ENCODE measurements at places on chromosomes 1 and 21.
A peak's percentile ranks its signal among the peaks of the same experiment; 100 is the strongest.

DNA sequence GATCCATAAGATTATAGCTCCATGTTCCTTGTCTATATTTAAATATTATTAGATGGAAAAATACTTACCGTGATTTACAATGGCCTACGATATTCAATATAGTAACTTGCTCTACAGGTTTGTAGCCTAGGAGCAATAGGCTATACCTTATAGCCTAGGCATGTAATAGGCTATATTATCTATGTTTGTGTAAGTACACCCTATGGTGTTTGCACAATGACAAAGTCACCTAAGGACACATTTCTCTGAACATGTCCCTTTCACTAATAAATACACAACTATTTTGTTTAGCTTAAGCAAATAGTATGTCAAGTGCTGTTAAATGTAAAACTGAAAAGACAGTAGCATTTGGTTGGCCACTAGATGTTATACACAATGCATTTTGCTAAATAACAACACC, 248.9 kb upstream of the ADGRL4 start:
- no peak for DNase-seq
- H3K27ac ChIP-seq: no peak overlapping the region
- H3K27me3 ChIP-seq: no peaks in the 10 kb centered on the region
- H3K36me3 ChIP-seq: no peaks in the 10 kb centered on the region
- no peak overlapping the region for H3K4me3 ChIP-seq

DNA sequence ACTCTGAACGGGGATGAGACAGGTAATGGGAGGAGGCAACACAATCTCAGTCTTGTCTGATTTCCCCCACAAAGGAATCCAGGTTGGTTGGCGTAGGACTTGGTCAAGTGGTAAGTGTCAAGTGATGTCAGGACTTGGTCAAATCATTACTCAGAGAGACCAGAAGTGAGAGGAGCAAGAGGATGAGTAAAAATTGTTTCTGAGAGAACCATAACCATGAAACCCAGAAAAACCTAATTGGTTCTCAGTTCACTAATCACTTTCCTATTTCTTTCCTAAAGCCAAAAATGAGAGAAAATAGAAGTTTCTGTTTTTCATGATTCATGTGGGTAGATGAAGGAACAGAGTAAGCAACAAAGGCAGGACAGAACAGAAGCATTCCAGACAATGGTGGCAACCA, 5.0 kb downstream of the PHC2 start:
- DNase-seq: no peak
- H3K27ac ChIP-seq: no peak overlapping the region
- H3K4me1 ChIP-seq: peaks cover 1% of the 10 kb centered on the region

DNA sequence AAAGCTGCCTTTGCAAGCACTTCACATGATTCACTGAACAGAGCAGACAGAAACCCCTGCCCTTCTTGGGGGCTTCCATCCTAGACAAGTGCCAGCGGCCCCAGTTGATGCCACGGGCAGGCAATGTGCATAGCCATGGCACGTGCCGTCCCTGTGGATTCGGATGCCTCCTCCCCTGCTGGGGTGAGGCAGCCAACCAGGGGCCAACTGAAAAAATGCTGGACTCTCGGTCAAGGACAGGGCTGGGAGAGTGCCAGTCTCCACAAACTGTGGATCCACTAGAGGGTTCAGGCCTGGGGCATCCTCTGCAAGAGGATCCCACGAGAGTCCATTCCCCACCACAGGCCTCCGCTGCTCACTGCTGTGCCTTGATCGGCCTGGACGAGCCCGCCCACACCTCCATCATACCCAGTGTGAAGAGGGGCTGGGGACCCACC, 3.8 kb downstream of the JMJD4 start:
- DNase-seq: no peak
- H3K27me3 ChIP-seq: peaks cover 2% of the 10 kb centered on the region
- H3K4me1 ChIP-seq: peaks cover 13% of the 10 kb centered on the region
- no peaks in the 10 kb centered on the region for H3K36me3 ChIP-seq
- H3K27ac ChIP-seq: no peak overlapping the region

GRCh38 chr21:45932922-45933502, 48.6 kb upstream of the COL6A1 start:
- no peaks in the 10 kb centered on the region for H3K4me1 ChIP-seq
- no peak overlapping the region for H3K4me3 ChIP-seq
- H3K27me3 ChIP-seq: no peaks in the 10 kb centered on the region
- H3K36me3 ChIP-seq: no peaks in the 10 kb centered on the region
- no peak for DNase-seq

DNA sequence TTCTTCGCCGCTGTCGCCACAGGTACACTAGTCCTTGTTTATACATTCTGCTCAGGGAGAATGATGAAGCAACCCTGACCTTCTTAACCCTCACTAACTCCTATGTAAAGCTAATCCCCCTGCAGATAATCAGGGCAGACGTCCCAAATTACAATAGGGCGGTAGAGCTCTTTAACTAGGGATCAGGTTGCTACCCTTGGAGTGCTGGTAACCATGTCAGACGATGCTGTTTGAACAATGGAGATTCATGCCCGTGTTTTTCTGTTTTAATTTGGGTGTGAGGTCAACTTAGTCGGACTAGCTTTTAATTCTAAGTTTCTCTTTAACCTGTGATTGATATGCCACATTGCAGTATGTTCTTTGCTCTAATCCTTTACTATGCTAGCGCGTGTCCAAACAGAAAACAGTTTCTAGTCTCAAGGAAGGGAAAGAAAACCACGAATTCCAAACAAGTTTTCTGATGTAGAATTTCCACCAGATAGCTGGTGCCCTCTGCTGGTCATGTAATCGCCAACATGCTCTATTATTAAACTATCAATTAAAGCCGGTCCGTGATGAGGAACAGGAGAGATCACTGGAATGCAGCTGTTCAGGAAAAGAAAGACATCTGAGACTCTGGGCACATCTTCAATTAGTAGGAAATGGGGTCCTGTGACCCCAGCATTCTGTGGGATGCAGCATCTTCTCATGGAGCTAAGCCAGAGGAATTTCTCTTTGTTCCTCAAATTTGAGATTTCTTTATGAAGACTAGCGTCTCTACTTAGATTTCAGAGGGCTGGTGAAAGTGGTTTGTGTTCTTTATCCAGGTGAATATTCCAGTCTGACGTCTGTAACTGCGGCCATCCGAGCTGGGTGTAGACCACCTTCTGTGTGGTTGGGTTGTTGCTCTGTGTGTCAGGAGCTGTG, 18.3 kb upstream of the VAMP3 start:
- H3K36me3 ChIP-seq: no peaks in the 10 kb centered on the region
- no peak overlapping the region for H3K27ac ChIP-seq
- peaks cover 13% of the 10 kb centered on the region for H3K4me1 ChIP-seq
- DNase-seq: no peak
- H3K4me3 ChIP-seq: peak overlapping the region; percentile 18
- H3K27me3 ChIP-seq: peaks cover 27% of the 10 kb centered on the region

- no peak overlapping the region for H3K4me3 ChIP-seq
- DNase-seq: no peak
- H3K27me3 ChIP-seq: no peaks in the 10 kb centered on the region
- no peak overlapping the region for H3K27ac ChIP-seq
- no peaks in the 10 kb centered on the region for H3K4me1 ChIP-seq
These were observed 548.4 kb downstream of the PLPP3 start for GRCh38 chr1:56031001-56031400.

DNA sequence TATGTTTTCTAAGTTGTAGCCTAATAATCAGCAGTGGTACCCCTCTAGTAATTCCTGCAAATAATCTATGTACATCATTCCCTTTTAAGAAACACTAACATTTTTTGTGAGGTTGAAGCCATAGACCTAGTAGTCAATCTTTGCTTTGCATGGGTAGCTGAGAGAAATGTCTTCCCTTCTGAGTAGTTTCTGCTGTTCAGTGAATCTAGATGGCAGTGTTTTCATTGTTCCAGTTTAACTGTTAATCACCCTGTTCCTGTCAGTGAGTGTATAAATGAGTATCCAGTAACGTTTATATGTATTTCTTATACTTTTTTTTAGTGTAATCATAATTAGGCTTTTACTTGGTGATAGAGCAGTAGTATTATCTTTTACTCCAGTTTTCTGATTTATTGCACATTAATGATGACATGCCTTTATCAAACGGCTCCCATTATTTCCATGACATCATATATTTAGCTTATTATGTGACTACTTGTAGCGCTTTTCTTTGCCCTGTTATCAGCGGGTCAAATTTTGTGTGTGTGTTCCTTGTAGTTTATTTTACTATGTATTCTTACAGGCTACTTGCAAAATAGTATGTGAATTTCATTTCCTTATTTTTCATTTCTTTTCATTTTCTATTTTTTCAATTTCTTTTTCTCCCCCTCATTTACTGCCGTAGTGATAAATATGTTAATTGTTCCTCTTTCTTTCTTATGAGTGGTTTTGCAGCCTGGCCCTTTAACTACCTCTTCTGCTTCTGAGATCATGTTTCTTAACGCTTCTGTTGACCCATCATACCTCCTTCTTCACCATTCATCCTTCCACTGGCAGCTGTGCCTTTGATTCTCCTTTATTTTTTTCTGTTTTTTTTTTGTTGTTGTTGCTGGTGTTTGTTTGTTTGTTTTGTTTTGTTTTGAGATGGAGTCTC, 18.8 kb downstream of the CEP350 start:
- no peak for DNase-seq
- peaks cover 12% of the 10 kb centered on the region for H3K4me1 ChIP-seq
- no peaks in the 10 kb centered on the region for H3K27me3 ChIP-seq
- H3K4me3 ChIP-seq: no peak overlapping the region

GRCh38 chr1:200992382-200993048, 31.0 kb downstream of the KIF21B start:
- no peak for DNase-seq
- no peak overlapping the region for H3K27ac ChIP-seq
- peaks cover 3% of the 10 kb centered on the region for H3K4me1 ChIP-seq
- H3K36me3 ChIP-seq: peaks cover 38% of the 10 kb centered on the region
- H3K4me3 ChIP-seq: no peak overlapping the region

DNA sequence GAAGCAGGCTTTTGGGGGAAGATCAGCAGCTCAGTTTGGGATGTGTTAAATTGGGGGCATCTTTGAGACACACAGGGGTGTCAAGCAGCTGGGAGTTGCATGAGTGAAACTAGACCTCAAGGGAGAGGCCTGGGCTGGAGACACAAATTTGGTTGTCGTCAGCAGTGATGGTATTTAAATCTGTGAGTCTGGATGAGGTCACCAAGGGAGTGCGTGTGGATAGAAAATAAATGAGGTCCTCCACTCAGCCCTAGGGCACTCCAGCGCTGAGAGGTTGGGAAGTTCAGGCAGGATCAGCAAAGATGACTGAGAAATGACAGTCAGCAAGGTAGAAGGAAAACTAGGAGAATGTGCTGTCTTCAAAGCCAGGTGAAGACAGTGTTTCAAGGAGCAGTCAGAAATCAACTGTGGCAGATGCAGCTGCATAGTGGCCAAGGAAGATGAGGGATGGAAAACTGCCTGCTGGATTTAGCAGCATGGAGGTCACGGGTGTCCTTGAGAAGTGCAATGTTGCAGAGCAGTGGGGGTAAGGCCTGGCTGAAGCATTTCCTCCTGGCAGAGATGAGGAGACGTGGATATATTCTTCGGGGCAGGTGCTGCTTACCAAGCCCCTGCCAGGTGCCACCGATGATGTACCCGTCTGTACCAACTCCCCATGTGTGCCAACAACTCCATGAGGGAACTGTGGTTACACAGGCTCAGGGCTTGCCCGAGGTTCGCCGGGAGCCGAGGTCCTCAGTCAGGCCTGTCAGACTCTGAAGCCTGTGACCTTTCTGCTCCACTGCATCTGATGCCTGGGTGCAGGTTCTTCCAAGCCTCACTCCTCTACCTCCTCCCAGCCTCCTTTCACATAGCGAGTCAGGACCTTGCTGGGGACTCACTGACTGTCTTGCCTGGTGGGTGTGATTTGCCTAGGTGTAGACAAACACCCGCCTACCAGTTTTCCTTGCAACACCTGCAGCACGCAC, 11.3 kb downstream of the MAP7D1 start:
- H3K36me3 ChIP-seq: peaks cover 45% of the 10 kb centered on the region
- no peak for DNase-seq
- H3K27me3 ChIP-seq: no peaks in the 10 kb centered on the region
- peak overlapping the region; percentile 49 for H3K27ac ChIP-seq
- no peak overlapping the region for H3K4me3 ChIP-seq

- no peak overlapping the region for H3K27ac ChIP-seq
- H3K4me1 ChIP-seq: peaks cover 13% of the 10 kb centered on the region
- H3K4me3 ChIP-seq: no peak overlapping the region
- H3K27me3 ChIP-seq: peaks cover 11% of the 10 kb centered on the region
These were observed 6.0 kb downstream of the HEYL start for GRCh38 chr1:39633422-39633821.

GRCh38 chr1:65813956-65814355, 21.3 kb downstream of the PDE4B start:
- peaks cover 3% of the 10 kb centered on the region for H3K36me3 ChIP-seq
- H3K4me1 ChIP-seq: peaks cover 25% of the 10 kb centered on the region
- H3K4me3 ChIP-seq: no peak overlapping the region
- peaks cover 21% of the 10 kb centered on the region for H3K27me3 ChIP-seq
- DNase-seq: no peak

DNA sequence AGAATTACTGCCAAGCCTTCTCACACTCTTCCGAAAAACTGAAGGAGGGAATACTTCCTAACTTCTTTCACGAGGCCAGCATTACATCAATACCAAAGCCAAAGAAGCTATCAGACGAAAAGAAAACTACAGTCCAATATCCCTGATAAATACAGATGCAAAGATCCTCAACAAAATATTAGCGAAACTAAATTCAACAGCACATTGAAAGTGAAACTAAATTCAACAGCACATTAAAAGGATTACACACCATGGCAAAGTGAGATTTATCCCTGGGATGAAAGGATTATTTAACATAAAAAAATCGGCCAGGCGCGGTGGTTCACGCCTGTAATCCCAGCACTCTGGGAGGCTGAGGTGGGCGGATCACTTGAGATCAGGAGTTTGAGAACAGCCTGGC, 176.8 kb downstream of the FAF1 start:
- H3K27me3 ChIP-seq: no peaks in the 10 kb centered on the region
- H3K27ac ChIP-seq: no peak overlapping the region
- no peak for DNase-seq
- peaks cover 6% of the 10 kb centered on the region for H3K4me1 ChIP-seq
- H3K4me3 ChIP-seq: no peak overlapping the region

- peaks cover 12% of the 10 kb centered on the region for H3K36me3 ChIP-seq
- peaks cover 25% of the 10 kb centered on the region for H3K27me3 ChIP-seq
- DNase-seq: peak; percentile 93
These were observed at the start of gene WRAP73 for GRCh38 chr1:3649342-3650247. WRAP73 (minus strand) TSS chr1:3650103; CDS start chr1:3649999, 104 bp downstream.

DNA sequence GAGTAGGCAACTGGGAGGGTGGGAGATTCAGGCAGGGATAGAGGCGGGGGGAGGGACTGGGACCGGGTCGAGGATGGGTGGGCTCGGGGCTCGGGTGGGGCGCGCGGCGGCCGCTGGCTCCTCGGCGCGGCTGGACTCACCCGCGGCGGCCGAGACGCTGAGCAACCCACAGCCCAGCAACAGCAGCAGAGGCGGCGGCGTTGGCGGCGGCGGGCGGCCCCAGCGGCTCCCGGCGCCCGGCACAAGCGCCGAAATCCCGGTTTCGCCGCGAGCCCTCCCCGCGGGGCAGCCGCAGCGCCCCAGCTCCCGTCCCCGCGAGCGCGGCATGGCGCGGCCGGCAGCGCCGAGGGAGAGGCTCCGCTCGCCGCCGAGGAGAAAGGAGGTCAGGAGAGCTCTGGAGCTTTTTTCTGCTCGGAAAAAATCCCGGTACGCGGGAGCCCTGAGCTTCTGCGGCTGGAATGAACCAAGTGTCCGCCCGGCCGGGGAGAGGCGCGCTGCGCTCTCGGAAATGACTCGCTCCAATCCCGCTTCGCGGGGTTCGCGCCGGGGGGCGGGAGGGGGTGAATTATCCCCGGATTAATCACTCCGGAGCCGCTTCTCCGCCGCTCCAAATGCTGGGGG, at the start of gene CSMD2:
CSMD2 (minus strand) TSS at position 460 of the 621 bp plus-strand sequence; CDS start at position 327, 133 bp downstream.
- H3K4me1 ChIP-seq: no peaks in the 10 kb centered on the region
- no peak within 1 kb of the TSS for H3K4me3 ChIP-seq
- no peaks in the 10 kb centered on the region for H3K36me3 ChIP-seq

Data from T-helper 2 cell treated with Interferon-gamma antibody and Interleukin-4, amounts not matched to agents 5 μg/mL and 100 μg/mL, for 36 hours (primary cell).